Daoy (cell line): ENCODE measurements at places on chromosomes 6 and 20. TPM values are rescaled to one million over a fixed set of nuclear protein-coding genes. Genes with fewer than 3 reads are reported as not detected.
A peak's percentile ranks its signal among the peaks of the same experiment; 100 is the strongest.

- DNase-seq, result no peak
Measured at GRCh38 chr20:45346291-45346718, 1.9 kb downstream of the SDC4 start.

DNA sequence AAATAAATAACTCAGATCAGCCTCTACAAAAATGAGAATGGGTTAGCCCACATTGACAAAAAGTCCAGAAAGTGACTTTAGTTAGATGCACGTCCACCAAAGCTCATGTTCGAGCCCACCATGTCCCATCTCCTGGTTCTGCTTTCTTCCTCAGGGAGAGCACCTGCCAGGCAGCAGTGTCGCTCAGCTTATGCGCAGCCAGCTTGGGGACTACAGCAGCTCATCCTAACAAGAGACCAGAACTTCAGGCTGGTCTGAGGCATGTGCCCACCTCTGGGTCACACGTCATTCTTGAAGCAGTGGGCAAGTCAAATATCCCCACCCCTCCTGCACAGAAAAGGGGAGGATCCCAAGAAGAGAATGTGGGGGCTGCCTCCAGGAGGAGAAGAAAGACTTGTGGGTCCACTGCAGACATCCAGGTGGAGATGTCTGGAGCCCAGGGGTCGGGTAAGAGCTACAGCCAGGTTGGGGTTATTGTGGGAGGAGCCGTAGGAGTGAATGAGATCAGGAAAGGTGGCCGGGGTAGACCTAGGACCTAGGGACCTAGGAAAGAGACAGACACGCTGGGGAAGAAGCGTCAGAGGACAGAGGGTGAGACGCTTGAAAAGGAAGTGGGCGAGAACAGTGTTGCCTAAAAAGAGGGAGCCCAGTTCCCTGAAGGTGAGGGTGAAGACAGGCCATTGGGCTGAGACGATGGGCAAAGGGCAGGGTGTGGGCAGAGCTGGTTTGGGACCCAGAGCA, 52.5 kb downstream of the SSR1 start:
- DNase-seq, result no peak

DNA sequence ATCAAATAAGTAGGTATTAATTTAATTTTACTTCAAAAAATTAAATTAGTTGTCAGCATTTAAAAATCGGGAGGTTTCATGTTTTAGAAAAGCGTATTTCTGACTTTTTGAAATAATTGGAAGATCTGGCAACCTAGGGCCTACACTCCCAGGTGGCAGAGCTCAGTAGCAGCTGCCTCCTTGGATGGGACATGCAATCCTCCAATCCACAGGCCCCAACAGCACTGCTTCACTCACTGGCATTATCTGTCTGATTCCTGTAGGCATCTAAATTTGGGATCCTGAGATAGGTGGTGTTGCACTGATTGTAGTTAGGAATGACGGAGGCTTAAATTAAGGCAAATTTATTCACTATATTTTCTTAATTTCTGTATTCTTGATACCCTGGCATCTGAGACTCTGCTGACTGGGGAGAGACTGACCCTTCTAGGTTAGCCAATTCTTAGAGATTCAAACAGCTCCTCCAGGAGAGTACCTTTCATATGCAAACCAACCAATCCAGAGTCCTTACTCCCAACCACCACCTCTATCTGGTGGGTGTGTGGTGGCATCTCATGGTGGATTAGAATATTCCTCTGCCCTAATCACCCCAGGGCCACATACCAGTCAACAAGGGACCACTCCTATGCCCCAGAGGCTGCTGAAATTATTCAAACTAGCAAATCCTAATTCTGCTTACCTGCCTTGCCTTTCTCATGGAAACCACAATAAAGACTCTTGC, 146.6 kb upstream of the GLP1R start:
- DNase-seq, result no peak

Gene NNAT
- total RNA-seq, result not detected in 2 replicates

GRCh38 chr6:47169785-47170616, 127.9 kb upstream of the ADGRF1 start:
- DNase-seq, result no peak

DNA sequence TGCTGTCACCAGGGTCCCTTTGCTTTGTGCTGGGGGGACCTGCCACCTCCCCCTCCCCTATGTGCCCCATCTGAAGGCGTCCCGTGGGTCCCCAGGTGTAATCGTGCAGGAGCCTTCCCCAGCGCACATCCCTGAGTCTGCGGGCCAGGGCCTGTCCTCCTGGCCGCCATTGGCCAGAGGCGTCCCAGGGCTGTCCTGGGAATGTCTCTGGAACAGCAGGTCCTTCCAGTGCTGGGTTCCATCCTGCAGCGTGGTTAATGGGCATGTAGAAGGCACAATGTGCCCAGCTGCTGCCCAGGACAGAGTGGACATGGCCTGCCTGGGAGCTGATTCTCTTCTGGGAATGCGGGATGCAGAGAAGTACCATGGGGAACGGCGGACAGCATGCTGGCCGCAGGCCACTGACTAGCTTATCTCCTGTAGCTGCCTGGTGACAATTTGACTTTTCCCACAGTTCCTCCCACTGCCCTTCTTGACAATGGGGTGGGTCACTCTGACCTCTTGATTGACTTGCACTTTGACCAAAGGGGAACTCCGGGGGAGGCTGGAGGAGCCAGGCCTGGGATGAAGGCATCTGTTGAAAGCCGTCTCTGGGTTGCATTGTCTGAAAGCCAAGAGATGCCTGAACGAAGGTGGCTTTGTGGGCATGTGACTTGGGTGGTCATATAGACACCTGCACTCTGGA, 64.0 kb downstream of the CTCFL start:
- no peak for DNase-seq

DNA sequence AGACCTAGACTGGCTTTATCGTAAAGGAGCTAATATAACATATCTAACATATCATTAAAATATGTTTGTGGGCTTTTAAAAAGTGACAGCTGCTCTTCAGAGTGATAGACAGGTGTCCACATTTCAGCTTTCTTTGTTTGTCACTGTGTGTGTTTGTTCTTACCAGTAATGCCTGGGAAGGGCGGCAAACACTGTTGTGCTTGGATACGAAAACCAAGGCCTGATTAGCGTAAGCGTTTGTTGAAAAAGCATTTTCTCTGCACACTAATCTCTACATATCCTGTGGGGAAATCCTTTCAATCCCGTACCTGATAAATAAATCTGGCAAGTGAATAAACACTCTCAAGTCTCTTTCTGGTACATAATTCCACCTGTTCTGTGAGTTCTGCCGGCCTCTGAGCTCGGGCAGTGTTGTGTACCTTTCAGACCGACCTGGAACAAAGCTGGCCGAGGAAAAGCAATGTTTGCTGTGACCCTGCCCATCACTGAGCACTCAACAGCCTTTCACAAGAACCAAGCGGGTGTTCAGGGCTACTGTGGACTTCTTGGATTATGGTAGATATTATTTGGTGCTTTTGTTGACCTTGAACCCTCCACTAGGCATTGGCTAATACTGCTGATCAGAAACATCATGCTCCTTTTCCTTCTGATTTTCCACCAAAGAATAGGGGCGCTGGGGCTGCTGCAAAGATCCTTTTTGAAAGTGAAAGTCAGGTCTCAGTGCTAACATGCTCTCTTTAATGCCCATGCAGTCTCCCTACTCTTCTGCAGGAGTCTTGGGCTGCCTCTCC, 100.4 kb downstream of the CD83 start:
- no peak for DNase-seq

Gene SLC25A27
- total RNA-seq, result 2.8 and 7.5 TPM in 2 replicates

- DNase-seq, result peak; percentile 35
Measured at GRCh38 chr6:44008821-44009370, 118.4 kb downstream of the MRPL14 start.

- peak; percentile 16 for DNase-seq
Measured at GRCh38 chr6:134937426-134937825, 12.5 kb downstream of the ALDH8A1 start.

DNA sequence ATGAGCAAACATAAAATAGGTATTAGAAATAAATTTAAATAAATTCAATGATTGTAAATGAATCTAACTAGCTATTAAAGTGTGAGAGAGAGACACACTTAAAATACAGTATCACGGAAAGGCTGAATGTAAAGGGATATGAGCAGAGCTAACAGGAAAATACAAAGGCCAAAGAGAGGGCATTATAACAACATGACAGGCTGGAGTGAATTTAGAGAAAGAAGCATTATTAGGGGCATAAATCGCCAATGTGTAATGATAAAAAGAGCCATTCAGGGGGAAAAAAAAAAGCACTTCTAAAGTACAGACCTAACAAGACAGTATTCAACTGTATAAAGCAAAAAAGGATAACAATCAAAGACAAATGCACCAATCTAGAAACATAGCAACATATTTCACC, 28.1 kb downstream of the DACT2 start:
- no peak for DNase-seq

Gene RBPJL
- total RNA-seq, result not detected in 2 replicates

Gene RUNX2
- total RNA-seq, result 11.8 and 13.7 TPM in 2 replicates

- no peak for DNase-seq
Measured at GRCh38 chr6:79657238-79657637, 26.1 kb downstream of the SH3BGRL2 start.

Gene PGC
- total RNA-seq, result not detected in 2 replicates

- no peak for DNase-seq
Measured at GRCh38 chr6:1906014-1906413, 296.3 kb downstream of the FOXC1 start.

- no peak for DNase-seq
Measured at GRCh38 chr6:3778701-3779573, 27.4 kb upstream of the PXDC1 start.

DNA sequence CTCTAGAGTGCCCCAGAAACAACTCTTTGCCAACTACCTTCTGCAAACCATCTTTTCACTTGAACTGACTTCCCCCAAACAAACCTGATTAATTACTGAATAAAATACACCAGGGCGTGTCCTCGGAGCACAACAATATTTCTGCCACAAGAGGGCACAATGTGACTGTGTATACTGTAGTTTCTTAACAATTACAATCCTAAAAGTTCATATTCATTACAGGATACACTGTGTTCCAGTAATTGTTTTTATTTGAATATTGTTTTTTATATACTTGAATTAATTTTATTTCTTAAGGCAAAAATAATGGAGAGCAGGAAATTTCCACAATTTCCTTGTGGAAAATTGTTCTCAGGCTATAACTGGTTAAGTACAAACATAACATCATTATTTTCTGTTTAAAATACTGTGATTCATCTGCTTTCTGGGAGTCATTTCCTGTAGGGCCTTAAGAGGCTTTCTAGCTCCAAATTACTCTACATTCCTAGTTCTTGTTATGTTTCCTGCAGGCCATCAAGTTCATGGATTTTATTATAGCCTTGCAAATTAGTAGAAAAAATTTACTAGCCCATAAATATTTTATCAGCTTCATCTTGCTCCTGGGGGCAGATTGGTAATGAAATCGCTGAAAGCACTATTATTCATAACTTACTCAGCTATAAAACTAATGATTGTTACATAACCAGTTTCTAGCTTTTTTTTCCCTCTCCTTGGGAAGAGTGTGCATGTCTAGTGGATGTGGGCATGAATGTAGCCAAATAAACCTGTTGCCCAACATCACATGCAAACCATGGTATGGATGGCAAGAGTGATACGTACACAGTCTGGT, 51.9 kb upstream of the SLC22A16 start:
- peak; percentile 62 for DNase-seq

DNA sequence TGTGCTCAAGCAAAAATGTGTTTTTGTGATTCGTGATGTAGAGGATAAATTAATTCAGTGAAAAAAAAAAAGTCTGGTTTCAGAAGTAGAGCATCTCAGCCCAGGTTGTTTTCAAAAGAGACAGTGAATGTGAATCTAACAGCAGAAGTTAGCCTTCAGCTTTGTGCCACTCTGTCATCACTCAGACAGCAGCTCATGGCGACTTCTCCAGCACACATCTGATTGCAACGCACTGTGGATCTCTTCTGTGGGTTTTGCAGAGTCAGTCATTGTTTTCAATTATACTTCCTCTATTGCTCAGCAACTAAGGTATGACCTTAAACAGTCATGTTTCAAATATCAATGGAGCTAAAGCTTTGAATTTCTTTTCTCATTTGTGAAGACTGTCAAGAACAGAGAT, 335.5 kb upstream of the POU3F2 start:
- peak; percentile 10 for DNase-seq

DNA sequence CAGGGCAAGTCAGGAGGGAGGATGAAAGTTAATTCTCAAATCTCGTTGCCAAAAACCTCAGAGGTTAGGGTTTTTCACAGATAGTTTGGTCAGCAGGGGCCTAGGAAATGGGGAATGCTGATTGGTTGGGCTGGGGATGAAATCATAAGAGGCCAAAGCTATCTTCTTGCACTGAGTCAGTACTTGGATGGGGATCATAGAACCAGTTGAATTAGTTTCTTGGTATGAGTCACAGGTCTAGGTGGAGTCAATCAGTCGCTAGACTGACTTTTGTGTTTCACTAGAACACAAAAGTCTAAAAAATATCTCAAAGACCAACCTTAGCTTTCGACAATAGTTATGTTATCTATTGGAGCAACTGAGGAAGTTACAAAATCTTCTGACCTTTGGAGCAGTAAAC, 368.5 kb downstream of the TBC1D32 start:
- DNase-seq, result no peak

- DNase-seq, result no peak
Measured at GRCh38 chr6:137840252-137840651, 26.8 kb upstream of the TNFAIP3 start.

Gene PRICKLE4
- not detected in 2 replicates for total RNA-seq

DNA sequence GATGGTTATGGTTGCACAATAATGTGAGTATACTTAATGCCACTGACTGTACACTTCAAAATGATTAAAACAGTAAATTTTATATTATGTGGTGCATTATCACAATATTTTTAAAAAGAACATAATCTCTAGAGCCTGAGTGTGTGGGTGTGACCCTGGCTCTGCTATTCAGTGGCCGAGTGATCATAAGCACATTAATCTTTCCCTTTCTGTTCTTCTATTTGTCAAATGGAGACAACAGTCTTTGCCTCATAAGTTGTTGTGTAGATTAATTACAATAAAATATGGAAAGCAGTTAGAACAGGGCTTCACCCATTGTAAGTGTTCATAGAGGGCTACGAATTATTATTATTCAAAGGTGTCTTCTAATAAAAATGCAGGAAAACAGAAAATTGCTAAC, 548.6 kb downstream of the HTR1B start:
- DNase-seq, result no peak

GRCh38 chr20:48841875-48842529, 14.2 kb upstream of the PREX1 start:
- peak; percentile 75 for DNase-seq
